CD4-positive, alpha-beta T cell treated with Interleukin-4 for 1 hour (primary cell): ENCODE measurements at places on chromosomes 5 and 9.

GRCh38 chr5:2914022-2914661, 162.7 kb upstream of the IRX2 start:
- no peak for DNase-seq

DNA sequence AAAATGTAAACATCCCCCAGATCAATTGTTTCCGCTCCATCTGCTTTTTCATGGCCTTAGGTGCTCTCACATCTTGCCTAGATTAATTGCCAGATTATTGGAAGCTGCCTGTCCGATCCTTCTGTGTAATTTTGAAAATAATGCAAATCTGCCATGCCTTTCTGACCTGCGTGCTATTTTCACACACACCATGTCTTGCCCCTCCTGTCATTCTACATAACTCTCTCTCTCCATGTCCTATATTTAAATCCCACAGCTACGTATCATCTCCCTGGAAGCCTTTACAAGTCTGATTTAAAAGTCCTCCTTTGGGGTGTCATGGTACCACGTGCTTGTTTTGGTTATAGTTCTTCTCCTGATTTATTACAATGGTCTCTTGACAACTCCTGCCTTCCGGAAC, 247.6 kb upstream of the ELAVL2 start:
- DNase-seq = no peak

GRCh38 chr5:93255796-93256195, 325.2 kb downstream of the NR2F1-AS1 start:
- DNase-seq = no peak

DNA sequence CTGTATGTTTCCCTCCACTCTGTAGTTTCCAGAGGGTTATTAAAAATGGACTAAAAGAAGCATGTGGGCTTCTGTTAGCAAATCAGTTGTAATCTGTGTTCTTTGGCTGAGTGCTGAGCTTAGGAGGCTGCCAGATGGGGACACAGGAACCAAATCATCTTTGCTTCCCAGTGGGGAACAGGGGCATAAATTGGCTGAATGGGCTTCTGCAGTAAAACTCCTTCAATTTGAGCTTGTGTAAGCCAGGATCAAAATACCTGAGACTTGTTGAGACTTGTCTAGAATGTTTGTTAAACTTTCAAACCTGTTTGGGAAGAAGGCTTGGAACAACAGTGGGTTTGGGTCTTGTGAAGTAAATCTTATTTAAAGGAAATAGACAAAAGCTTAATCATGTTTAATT, 32.2 kb upstream of the TNFAIP8 start:
- DNase-seq = no peak

DNA sequence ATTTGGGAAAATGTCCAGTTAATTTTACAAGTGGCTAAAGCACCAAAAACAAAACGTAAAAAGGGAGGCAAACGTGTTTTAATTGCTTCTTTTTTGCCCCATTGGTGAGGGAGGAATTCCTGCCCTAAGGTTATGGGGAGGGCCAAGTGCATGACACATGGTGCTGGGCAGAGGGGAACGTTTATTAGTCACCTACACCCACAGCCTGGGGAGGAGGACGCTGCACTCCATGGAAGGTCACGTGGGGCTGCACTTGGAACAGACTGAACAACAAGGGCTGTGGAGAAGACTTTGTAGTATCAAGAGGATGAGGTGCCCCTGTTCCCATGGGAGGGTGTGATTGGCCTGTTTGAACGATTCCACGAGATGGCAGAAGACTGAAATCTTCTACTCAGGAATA, 13.7 kb upstream of the ADAMTS16 start:
- DNase-seq = no peak

DNA sequence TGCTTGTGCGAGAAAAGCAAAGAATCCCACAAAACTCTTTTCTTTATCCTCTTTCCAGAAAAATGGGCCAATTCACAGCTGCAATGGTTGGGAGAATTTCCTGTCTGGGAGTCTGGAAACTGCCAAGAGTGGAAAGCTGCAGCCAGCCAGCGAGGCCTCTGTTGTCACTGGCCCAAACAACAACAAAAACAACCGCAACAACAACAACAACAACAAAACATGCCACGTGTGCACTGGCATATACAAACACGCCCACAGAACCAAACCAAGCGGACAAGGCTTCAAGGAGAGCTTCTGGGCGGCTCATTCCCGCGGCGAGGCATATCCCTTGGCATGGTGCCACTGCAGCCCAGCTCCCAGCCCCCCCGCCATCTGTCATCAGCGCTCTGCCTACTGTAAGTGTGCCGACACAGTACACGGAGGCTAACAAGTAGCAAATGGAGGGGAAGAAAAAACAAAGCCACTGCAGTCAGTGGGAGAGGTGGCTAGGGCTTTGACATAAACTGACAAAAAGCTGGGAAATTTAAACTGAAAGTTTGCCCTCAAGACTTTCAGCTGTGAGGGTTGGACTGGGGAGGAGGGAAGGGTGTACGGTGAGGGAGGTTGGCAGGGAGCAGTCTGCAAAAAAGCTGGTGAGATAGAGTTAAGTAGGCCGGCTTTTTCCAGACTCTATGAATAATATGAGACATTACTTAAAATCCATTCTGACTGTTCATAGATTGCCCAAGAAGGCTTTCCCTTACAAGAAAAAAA, 165.0 kb upstream of the ZNF462 start:
- no peak for DNase-seq

GRCh38 chr5:139633295-139634027, 14.7 kb upstream of the CXXC5 start:
- DNase-seq = peak; percentile 75

- DNase-seq = peak; percentile 20
Observed at GRCh38 chr9:114777821-114778609, 27.8 kb downstream of the TNFSF15 start.

DNA sequence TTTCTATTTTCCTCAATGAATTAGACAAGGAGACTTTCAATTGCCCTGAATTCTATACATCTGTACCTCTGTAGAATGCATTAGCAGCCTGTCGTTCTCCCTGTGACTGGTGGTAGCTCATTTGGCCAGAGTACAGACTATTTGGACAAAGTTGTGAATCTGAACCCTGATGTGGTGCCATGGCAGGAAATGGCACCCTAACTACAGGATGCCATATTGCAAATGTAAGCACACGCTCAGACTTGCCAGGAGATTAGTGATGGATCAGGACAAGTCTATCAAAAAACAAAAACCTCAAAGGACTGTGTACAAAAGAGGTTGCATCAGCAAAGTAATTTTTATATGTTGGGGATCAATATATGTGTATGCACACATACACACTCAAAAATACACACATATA, 58.3 kb downstream of the SVEP1 start:
- no peak for DNase-seq

DNA sequence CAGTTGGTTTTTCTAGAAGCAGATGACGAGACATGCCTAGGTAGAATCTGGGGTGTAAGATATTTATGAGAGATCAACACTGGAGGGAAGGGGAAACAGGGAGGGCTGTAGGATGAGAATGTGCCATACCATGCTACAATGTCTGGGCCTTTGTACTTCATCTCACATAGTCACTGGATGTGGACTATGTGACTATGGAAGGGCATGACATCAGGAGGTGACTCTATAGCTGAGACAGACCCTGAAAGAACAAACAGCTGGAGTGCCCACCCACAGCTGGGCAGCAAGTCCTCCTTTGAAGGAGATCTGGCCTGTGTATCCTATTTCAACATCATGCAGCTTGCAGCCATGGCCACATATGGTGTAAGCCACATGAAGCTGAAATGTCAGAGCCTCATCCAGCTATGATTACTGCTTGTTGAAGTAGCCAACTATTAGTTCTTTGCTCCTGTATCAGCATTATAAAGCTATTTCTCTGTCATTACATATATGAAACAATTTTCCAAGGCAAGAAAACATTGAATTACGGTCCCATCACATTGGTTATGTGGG, 46.2 kb upstream of the KIF2A start:
- no peak for DNase-seq

- DNase-seq = no peak
Observed at GRCh38 chr5:136089791-136090190, 42.9 kb upstream of the SMAD5 start.

- no peak for DNase-seq
Observed at GRCh38 chr5:9207817-9208418, 338.0 kb downstream of the SEMA5A start.

DNA sequence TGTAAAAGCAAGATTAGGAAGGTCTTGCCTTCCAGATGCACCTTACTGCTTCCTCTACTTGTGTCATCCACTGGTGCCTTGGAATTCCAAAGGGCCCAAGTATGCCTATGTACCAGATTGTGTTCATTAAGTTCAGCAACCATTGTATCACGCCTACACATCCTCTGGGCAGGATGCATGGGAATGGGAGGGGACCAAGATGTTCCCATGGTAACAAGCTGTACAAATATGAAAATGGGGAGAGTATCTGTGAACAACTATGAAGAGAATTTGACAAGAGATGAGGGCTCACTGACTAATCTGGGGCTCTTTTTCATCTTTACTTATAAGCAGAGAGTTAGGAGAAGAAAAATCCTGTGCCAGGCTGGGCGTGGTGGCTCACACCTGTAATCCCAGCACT, 137.8 kb upstream of the MAP1B start:
- no peak for DNase-seq
